ENCODE measurements at places on chromosomes 2 and 18. TPM values are rescaled to one million over a fixed set of nuclear protein-coding genes. Genes with fewer than 3 reads are reported as not detected.
A peak's percentile ranks its signal among the peaks of the same experiment; 100 is the strongest.

CAVIN2 gene
- total RNA-seq: 15.0 TPM

ANKRD30B gene
- not detected for total RNA-seq

PLGLB1 gene
- total RNA-seq: 2.0 TPM

SLC11A1 gene
- total RNA-seq: 122 TPM

RUFY4 gene
- total RNA-seq: not detected

TMEM163 gene
- total RNA-seq: 2.5 TPM

HOXD12 gene
- total RNA-seq: not detected

DNA sequence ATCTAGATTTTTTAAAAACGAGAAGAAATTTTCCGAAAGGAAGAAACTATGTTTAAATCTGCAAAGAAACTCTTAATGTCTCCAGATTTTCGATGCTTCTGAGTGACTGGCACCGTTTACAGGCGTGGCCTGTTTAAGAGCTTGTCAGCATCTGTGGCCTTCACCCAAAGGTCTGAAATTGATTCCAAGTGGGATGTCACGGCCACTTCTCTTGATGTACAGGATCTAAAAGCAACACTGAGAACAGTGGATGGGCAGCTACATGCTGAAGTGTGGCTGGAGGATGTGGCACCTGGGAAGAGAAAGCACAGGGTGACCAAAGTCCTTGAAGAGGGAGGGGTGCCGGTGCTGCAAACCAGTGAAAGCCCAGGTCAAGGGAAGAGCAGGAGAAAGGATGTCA lies 28.0 kb downstream of the EMILIN2 start:
- H3K27ac ChIP-seq: peak overlapping the region; percentile 63
- H3K4me3 ChIP-seq: no peak overlapping the region
- H3K4me1 ChIP-seq: peaks cover 8% of the 10 kb centered on the region
- DNase-seq: no peak
- no peaks in the 10 kb centered on the region for H3K27me3 ChIP-seq
- H3K36me3 ChIP-seq: no peaks in the 10 kb centered on the region

DNA sequence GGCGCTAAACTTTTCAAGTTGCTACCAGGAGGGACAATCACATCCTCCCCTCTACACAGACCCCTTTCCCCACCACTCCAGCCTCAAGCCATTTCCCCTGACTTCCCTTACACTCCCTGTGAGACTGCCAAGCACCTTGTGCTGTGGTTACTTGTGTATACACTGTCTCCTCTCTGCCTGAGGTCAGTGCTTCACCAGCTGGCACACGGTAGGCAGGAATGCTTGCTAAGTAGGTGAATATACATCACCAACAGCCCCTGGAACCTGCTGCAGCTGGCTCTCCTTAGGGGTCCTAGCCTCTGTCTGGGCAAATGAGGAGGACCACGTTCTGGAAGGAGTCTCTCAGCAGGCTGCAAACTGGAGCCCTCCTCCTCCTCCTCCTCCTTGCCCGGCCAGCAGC lies 38.3 kb upstream of the ACAA2 start:
- no peak overlapping the region for H3K27ac ChIP-seq
- H3K4me3 ChIP-seq: no peak overlapping the region
- no peaks in the 10 kb centered on the region for H3K36me3 ChIP-seq

- H3K27ac ChIP-seq: peak overlapping the region; percentile 80
- peak overlapping the region; percentile 89 for H3K4me3 ChIP-seq
Measured at GRCh38 chr2:27049422-27050280, 1.8 kb upstream of the AGBL5 start.

DNA sequence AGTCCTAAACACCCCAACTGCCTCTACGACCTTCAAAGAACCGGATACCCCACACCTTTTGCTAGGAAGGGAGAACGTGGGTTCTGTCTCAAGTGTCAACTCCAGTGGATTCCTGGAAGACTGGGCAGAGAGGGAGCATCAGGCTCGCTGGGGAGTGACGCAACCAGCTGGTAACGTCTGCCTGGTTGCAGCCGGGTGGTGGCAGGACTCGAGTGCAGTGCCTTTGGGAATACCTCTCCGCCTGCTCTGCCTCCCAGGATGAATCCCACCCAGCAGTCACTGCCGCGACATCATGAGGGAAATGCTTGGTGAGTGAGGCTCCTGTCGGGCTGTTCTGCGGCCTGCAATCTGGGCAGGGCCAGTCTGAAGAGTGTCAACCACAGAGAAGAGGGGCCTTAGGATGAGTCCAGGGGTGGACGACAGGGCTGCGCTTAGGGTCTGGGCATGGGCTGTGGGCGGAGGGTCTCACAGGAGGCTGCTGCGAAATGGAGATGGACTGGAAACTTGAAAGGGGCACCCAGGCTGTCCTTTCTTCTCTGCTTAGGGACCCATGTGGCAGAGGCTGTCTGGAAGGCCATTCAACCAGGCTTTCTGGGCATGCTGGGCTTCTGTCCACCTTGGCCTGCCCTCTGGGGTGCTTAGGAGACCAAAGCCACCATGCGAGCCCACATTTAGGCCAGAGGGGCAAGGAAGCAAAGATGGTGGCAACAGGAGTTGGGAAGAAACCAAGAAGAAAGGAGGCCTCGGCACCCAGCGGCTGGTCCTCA lies 12.9 kb downstream of the GPR17 start:
- no peaks in the 10 kb centered on the region for H3K27me3 ChIP-seq
- H3K27ac ChIP-seq: peak overlapping the region; percentile 85
- no peak for DNase-seq
- H3K36me3 ChIP-seq: peaks cover 24% of the 10 kb centered on the region
- peaks cover 73% of the 10 kb centered on the region for H3K4me1 ChIP-seq
- H3K4me3 ChIP-seq: no peak overlapping the region

DNA sequence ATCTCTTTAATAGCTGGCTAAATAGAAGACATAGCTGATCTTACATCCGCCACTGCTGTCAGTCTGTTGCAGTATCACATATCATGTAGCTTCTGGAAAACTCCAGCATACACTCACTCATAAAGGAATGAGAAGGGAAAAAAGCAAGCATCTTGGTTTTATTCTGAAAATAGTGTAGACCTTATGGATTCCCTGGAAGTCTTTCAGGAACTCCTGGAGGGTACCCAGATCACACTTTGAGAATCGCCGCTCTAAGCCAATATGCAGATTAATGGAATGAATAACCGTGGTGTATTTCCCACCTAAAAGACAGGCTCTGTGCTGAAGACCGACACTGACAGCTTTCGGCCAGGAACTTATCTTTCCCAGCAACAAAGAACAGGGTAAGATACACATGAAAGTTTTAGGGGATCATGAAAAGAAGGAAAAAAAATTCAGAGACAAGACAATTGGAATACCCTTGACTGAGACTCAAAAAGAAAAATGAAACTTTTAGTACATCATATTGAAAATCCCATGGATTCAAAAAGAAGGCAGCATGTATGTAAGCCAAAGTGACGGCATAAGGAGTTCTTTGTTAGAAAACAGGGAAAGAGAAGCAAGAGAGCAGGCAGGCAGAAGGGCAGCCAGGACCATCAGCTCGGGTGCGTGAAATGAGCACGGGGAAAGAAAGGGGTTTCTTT lies 56.4 kb upstream of the SEC11C start:
- no peaks in the 10 kb centered on the region for H3K4me1 ChIP-seq
- H3K27ac ChIP-seq: no peak overlapping the region
- no peak for DNase-seq

DNA sequence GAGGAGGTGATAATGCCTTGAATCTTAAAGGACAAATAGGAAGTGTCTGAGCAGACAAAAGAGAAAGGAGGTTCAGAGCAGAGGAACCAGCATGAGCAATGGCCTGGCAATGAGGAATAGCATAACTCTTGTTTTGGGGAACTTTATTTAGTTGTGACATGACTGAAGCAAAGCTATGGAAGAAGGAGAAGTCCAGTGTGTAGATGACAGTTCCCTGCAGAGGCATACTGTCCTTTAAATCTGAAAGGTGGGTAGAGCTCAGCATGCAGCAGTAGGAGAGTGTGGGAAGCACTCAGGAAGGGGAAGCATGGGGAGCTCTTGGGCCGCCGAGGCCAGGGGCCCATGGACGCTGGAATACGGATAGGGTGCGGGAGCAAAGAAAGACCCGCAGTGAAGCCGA lies 173.8 kb downstream of the SEPTIN10 start:
- DNase-seq: no peak
- peaks cover 4% of the 10 kb centered on the region for H3K36me3 ChIP-seq
- H3K4me3 ChIP-seq: no peak overlapping the region
- no peaks in the 10 kb centered on the region for H3K27me3 ChIP-seq
- peak overlapping the region; percentile 95 for H3K27ac ChIP-seq

DNA sequence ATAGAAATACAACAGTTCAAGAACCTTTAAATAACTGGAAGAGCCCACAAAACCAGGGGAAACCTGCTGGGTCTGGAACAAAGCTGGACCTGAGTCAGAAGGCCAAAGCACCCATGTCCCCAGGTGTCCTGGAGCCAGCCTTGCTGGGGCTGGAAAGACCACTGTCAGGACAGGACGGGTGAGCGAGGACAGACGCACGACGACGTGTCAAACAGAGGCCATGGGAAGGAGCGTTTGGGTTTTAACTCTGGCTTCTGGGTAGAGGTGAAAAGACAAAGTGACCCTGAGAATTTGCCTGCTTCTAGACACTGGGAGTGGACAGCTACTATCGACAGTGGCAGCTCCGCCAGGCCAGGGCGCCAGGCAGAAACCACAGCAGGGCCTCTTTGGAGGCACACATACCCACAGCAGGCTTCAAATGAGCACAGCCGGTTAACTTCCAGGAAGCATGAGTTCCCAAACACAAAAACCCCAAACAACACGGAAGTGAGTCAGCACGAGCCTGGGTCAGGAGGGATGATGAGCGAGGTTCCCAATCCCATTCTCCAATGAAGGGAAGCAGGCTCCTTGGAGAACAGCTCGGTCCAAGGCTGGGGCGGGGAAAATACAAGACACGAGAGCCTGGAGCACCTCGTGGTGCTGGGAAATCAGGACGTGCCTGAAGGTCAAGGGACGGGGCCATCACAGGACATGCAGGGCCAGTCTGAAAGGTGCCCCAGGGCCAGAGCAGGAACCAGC lies 208.0 kb downstream of the TWIST2 start:
- peaks cover 44% of the 10 kb centered on the region for H3K36me3 ChIP-seq
- no peak overlapping the region for H3K27ac ChIP-seq
- H3K4me3 ChIP-seq: no peak overlapping the region
- no peaks in the 10 kb centered on the region for H3K4me1 ChIP-seq
- DNase-seq: no peak

GRCh38 chr2:111055735-111056134 lies 65.0 kb upstream of the BCL2L11 start:
- no peaks in the 10 kb centered on the region for H3K36me3 ChIP-seq
- H3K27ac ChIP-seq: no peak overlapping the region
- no peak for DNase-seq
- H3K27me3 ChIP-seq: no peaks in the 10 kb centered on the region
- H3K4me3 ChIP-seq: no peak overlapping the region

- H3K4me1 ChIP-seq: peaks cover 11% of the 10 kb centered on the region
- DNase-seq: no peak
- H3K36me3 ChIP-seq: no peaks in the 10 kb centered on the region
- H3K4me3 ChIP-seq: no peak overlapping the region
Measured at GRCh38 chr2:74028741-74029140, 44.0 kb downstream of the TET3 start.

DNA sequence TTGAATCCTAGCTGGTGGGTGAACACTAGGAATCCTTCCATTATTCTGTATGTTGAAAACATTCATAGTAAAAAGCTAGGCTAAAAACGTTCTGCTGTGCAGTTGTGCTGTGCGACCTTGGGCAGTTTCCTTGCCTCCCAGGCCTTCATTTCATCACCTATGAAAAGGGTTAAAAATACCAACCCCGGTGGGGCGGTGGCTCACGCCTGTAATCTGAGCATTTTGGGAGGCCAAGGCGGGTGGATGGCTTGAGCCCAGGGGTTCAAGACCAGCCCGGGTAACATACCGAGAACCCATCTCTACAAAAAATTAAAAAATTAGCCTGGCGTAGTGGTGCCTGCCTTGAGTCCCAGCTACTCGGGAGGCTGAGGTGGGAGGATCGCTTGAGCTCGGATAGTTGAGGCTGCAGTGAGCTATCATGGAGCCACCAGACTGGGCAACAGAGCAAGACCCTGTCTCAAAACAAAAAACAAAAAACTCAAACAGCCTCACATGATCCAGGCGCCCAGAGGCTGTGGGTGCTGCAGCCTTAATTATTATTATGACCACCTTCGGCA lies 2.9 kb upstream of the RRM2 start:
- peak overlapping the region; percentile 8 for H3K27ac ChIP-seq
- peak overlapping the region; percentile 82 for H3K4me3 ChIP-seq
- H3K4me1 ChIP-seq: peaks cover 32% of the 10 kb centered on the region
- DNase-seq: no peak
- no peaks in the 10 kb centered on the region for H3K36me3 ChIP-seq

Data from thoracic aorta (tissue), 2 donors.